ENCODE measurements at places on chromosomes 4 and X.

DNA sequence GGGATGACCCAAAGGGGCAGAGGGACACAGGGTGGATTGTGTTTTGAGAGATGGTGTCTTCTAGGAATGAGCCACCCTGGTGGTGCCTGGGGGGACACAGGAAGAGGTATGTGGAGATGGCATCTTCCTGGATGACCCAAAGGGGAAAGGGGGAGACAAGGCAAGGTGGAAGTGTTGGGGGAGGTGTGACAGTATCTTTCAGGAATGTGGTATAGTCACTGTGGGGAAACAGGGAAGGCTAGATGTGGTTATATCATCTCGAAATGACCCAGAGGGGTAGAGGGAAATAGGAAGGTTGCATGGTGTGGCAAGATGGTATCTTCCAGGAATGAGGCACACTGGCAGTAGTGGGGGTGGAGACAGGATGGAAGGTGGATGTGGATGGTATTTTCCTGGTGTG lies 62.9 kb downstream of the MAOA start:
- no peak for DNase-seq

GRCh38 chrX:121258545-121258944 lies 211.1 kb downstream of the GLUD2 start:
- DNase-seq = no peak

DNA sequence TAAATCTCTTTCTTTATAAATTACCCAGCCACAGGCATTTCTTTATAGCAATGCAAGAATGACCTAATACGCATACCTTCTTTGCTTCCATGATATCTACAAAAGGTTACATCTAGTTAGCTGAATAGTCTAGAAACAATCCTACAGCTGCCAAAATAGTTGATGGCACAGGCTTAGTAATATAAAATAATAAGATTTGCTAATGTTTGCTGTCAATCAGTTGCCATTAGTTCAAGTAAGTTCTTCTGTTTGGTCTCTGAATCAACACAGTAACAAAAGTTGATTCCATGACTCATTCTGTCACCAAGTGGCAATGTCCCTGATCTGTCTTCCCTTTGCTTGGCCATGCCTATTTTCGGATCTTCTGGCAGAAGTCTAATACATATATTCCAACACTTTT lies 470.2 kb downstream of the SPRY1 start:
- DNase-seq = no peak

DNA sequence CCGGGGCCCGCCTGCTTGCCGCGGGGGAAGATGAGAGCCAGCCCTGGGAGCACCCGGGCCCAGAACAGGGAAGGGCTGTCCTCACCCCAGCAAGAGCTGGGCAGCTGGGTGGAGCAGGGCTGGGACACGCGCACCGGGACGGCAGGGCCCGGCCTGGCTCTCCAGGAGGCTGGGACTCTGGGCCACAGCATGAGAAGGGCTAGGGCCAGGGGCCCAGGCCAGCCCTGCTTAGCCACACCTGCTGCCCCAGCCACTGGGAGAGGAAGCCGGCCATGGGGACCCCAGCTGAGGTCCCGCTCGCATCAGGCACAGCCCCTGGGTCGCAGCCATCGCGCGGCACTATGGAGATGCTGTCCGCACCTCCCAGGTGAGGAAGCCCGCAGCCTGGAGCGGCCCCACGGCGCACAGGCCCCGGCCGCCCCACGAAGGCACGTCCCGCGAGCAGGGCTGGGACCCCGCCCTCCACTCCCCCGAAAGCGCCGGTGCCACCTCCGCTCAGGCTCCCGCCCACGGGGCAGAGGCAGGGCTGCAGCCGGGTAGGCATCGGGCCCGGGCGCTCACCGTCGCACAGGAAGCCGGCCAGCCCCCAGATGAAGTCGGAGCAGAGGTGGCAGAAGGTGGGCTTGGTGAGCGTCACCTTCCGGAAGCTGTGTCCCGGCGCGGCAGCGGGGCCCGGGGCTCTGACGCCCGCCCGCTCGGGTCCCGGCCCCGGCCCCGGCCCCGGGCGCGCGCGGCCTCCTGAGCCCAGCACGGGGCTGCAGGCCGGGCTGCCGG lies 531 bp downstream of the DGKQ start:
- DNase-seq = peak; percentile 43

- DNase-seq = no peak
Observed at GRCh38 chr4:122759639-122760310, 27.3 kb downstream of the BBS12 start.

- DNase-seq = no peak
Observed at GRCh38 chrX:104987063-104987462, 233.4 kb downstream of the TEX13A start.

DNA sequence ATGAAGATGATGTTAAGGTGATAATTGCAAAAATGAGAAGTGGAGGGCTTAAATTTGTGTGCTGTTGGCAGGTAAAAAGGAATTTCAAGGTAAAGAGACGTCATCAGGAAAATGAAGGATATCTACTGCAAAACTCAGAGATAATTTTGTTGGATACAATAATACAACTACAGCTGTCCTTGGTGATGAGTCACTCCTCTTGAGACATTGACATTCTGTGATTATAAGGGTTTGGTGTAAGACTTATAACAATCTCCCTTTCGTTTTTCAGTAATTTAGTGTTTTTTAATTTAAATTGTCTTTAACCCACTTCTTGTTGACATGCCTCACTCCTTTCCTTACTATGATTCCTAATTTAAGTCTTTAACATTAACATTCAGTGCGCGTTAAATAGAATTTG lies 1074.1 kb upstream of the SLIT2 start:
- no peak for DNase-seq

GRCh38 chrX:16762579-16762978 lies 23.7 kb upstream of the TXLNG start:
- DNase-seq = no peak

GRCh38 chr4:2823671-2824328 lies 19.8 kb upstream of the ADD1 start:
- DNase-seq = no peak

DNA sequence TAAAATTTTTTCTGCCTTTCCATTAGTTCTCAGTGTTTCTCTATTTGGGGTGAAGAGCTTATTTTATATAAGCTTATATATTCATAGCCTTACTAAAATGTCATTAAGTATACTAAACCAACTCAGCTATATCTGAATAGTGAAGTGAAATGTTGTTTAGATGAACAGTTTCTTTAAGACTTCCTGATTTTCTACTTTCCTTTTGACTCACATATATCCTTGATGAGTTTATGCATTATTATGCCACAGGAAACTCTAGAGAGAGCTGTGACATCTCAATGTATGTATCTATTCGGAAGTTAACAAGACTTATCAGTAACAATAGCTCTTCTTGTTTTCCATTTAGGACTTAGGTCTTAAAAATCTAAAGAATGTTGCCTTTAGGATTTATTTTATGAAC lies 1491.8 kb upstream of the IGFBP7 start:
- DNase-seq = no peak

DNA sequence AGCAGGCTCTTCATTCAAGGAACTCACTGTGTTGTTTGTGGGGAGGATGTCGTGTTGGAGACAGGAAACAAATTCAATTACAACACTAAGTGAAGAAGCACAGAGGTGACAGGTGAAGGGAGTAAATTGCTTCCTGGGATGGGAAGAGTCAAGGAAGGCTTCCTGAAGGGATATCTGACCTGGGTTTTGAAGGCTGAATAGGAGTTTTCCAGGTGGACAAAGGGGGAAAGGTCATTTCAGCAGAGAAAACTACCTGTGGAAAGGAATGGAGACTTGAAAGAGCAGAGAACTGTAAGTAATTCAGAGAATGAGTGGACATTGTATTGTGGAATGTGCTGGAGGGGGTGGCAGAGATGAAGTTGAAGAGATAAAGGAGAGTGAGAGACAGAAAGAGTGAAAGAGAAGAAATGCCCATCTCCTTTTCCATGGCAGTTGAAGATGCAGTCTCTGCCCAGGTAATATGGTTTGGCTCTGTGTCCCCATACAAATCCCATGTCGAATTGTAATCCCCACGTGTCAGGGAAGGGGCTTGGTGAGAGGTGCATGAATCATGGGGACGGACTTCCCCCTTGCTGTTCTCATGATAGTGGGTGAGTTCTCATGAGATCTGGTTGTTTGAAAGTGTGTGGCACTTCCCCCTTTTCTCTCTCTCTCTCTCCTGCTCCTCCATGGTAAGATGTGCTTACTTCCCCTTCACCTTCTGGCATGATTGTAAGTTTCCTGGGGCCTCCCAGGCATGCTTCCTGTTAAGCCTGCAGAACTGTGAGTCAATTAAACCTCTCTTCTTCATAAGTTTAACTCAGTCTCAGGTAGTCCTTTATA lies 205.7 kb upstream of the BCOR start:
- no peak for DNase-seq

DNA sequence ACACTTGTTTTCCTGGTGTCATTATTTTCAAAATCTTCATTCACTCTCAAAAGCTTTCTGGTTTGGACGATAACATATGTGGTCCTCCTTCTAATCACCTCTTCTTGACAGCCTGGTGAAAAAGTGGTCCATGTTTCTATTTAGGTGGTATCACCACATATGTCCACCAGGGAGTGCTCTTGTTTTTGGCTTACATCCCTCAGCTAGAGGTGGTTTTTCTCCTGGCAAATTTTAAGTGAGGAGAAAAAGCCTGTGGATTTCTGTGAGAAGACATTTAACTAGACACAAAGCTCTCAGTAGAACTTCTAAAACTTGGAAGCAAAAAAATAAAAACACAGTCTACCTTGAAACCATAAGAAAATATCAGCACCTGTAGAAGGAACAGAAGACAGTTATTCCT lies 58.0 kb upstream of the FRMPD4 start:
- no peak for DNase-seq

DNA sequence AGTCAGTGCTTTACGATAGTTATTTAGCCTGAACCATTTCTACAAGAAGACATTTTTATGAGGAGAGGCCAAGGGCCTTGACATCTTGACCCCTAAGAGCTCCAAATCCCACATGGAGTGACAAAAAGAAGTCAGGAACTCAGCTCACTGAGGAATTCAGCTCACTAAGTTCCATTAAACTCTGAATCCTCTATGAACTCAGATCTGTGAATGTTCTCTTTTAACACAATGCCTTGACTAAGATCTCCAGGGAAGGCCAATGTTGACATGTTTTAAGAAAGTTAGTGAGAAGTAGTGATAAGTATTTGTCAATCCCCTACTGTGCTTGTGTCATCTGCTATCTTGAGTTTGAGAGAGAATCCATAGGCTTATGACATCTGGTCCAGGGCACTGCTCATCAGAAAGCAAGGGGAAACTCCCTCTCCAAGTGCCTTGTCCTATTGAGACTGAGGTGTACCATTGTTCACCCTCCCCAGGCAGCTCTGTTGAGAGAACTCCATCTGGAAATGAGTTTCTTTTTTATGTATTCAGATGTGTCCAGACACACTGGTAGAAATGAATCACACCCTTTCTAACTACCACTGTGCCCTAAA lies 68.7 kb upstream of the PCDH19 start:
- no peak for DNase-seq

DNA sequence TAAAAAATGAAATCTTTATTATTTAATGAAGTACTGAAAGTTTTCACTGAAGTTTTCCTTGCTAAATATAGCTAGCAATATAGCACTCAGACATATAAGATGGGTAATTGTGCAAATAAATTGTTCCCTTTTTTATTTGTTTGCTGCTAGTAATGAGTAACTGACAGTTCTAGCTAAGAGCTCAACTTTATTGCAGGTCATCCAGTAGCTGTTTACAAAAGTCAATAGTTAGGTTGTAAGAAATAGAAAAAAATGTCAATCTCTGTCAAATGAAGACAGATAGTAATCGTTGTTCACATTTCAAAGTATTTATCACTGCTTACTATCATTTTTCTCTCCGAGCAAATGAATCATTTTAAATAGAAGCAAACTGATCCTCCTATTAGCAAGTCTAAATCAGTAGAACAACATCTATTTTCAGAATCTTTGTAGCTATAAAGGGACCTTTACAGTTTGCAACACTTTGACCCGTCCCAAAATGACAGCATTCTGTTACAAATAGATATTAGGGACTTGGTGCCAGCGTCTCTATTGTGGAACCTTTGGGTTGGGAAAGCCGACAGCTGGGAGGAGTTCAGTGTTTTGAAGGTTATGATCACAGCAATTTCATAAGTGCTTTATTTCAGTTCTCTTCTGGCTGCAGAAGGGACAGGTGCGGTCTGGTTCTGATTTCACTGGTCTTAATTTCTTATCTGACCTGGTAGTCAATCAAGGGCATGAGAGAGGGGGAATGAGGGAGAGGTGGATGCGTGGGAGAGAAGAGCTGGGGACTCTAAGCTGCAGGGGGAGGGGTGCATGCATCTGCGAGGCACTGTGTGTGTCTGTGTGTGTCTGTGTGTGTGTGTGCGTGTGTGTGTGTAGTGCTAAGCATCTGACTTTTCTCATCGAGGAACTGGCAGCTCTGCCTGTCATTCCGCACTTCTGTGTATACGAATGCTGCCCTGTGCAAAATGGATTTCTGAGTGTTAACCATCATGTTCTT lies 227.9 kb upstream of the PITX2 start:
- no peak for DNase-seq
